ENCODE measurements at places on chromosomes 7 and 10.
A peak's percentile ranks its signal among the peaks of the same experiment; 100 is the strongest.

- DNase-seq, result no peak
Measured at GRCh38 chr10:34432589-34432988, 382.5 kb downstream of the PARD3 start.

DNA sequence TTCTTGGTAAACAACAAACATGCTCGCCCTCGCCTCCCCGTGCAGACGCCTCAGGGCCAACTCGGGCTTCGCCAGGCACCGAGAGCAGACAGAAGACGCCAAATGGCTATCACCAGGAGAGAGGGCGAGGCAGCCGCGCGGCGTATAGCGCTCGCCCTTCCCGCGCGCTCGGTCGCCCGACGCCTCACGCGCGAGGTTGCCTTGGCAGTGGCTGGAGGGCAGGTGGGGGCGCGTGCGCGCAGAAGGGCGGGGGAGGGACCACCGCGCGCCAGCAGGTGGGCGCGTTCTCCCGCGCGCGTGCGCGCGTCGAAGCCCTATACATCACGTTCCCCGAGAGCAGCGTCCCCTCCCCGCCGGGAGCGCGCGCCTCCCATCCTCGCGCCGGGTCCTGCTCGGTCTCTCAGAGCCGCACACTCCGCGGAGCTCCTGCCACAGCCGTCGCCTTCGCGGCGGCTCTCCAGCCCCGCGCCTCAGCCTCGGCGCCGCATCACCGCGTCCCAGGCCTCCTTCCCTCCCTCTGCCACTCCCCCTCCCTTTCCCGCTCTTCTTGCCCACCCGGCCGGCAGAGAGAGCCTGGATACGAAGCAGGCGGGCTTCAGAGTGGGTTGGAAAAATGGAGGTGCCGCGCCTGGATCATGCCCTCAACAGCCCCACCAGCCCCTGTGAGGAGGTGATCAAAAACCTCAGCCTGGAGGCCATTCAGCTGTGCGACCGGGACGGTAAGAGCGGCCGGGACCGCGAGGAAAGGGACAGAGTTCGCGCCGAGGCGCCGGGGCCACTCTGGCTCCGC lies at the start of gene PHYHIPL:
TSS of gene PHYHIPL (plus strand) at position 403 of the 790 bp plus-strand sequence. CDS start at position 614, 211 bp downstream.
- no peak for DNase-seq

GRCh38 chr7:82264783-82265305 lies 178.7 kb downstream of the CACNA2D1 start:
- DNase-seq, result no peak

DNA sequence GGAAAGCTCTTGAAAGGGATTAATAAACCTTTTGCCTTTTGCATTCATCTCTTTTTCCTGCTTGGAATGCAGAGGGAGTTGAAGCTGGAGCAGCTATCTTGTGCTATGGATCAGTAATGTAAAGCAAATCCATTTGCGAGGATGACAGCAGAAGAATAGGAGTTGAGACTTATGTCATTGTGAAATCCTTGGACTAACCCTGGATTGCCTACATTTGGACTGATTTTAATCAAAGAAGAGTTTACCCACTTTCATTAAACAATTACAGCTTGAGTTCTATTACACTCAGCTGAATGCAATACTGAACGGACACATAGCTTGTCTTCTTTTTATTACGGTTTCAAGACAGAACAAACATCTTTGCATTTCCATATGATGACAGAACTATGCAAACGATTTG lies 362.3 kb downstream of the PHF14 start:
- DNase-seq, result no peak

GRCh38 chr7:114409750-114410149 lies 4.9 kb upstream of the FOXP2 start:
- no peak for DNase-seq

- no peak for DNase-seq
Measured at GRCh38 chr7:4700577-4701235, 18.6 kb downstream of the FOXK1 start.

DNA sequence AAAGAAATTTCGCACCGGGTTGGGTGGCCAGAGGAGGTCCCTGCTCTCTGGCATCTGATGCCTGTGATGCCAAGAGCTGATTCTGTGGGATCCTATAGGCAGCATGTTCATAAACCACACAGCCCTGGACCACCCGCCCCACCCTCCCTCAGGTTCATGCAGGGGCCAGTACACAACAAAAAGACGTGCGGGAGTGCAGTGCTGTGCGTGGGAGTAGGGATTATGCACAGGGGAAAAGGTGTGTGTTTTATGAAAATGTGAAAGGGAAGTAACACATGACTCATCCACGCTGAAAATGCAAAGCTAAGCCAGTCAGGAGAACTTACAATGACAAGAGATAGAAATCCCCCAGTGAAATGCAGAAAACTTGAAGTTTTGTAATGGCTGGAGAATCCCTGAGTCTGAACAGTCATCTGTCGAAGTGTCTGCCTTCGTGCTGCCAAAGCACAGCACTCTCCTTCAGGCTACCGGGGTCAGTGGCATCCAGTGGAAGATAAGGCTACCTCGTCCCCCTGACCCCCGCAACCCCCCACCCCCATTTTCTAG lies 1.1 kb downstream of the KIAA1217 start:
- peak; percentile 49 for DNase-seq

GRCh38 chr7:146136357-146136875 lies 19.8 kb downstream of the CNTNAP2 start:
- DNase-seq, result no peak

- DNase-seq, result peak; percentile 42
Measured at GRCh38 chr7:26188206-26188956, 12.2 kb downstream of the HNRNPA2B1 start.

DNA sequence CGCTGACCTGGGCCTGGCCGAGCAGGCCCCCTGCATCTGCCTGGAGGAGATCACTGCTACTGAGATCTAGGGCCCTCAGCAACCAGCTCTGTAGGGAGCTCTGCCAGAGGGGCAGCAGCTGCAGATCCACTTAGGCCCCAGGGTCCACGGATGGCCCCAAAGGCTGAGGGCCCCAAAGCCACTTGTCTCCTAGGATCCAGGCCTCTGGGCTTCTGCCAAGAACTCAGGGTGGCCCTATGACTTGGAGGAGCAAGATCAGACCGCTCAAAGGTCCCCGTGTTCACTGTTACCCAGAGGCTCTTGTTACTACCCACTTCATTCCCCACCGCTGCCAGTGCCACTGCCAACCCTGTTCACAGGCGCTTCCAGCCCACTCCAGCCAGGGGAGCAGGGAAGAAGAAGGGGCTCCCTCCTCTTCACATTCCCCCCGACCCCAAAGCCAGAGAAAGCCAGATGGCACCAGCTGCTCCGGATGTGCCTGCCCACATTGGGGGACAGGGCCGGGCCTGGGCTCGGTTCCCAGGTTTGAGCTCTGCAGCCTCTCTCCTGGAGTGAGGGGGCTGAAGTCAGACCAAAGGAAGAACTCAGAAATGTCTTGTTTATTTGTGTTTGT lies 7.6 kb downstream of the LZTS2 start:
- no peak for DNase-seq

DNA sequence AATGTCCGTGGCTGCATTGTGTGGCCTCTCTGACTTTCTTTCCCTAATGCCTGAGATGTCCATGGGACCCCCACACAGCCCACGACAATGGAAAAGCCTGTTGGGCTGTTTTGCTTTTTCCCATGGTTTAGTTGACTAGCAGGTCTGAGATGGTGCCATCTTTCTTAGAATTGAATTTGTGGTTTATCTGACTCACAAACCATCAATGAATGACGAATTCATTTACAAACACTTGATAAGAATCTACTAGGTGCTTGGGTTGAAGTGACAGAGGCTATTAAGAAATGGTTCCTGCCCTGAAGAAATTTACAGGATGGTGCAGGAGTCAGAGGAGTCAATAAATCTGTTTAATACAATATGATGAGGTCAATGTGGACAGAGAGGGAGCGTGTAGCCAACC lies 75.4 kb downstream of the OTUD1 start:
- DNase-seq, result no peak

DNA sequence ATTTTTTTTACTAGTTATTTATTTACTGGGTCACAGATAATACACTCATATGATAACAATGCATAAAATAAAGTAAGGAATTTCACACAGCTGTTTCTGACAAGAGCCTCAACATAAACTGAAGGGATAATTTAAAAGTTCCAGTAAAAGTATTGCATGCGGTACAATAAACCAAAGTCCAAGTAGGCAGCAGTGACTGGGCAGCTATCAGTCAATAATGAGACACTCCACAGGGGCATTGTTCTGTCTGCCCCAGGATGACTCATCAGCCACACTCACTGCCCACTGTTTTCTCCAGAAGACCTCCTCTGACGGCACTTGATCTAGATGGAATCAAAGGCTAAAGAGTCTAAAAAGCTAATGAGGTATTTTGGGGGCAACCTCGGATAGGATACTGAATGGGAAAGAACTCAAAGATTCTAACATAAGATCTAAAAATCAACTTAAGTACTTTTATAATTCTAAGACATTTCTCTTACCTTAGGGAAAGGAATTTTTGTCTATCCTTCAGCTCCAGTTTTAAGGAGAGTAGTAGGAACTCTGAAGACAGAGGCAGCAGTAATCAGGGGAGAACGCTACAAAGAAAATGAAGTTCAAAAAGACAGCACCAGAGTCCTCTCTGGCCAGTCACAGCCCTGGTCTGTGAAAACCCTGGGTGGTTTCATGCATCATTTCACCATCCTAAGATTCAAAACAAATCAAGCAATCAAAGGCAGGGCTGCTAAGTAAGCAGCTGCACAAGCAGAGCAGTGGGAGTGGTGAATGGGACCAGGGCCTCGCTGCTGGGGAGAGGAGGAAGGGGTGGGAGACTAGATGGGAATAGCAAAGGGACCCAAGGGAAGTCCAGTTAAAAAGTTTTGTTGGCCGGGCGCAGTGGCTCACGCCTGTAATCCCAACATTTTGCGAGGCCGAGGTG lies 175.1 kb downstream of the AVL9 start:
- DNase-seq, result no peak

DNA sequence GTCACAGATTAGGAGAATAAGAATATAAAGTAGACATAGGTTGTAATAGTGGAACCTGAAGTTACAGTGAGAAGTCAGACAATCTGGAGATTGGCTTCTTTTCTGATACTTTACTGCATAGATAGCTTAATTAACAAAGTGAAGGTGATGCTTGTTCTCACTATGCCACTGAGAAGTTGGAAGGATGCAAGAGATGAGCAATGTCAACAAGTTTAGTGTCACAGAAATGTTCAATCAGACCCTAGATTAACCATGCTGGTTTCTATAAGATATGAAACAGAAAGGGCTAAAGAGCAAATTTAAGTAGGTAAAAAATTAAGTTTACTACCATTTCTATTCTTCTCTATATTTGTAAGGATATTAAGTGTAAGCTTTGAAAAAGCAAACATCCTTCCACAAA lies 838.6 kb upstream of the SORCS1 start:
- DNase-seq, result no peak

DNA sequence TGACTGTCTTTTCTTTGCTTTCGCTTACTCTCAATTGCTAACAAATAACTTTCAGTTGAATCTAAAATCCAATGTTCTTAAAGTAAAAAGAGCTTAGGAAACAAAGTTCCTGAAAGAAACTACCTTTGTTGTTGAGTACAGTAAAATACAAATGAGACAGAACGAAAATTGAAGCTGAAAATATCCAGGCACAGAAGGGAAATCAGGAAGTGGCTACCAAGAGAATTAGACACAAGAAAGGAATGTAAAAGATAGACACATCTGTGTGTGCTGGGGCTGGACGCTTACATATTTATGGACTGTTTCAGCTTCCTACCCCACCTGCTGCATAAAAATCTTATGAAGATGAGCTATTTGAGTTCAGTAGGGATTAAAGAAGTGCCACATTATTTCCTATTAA lies 161.7 kb upstream of the PLXDC2 start:
- no peak for DNase-seq

DNA sequence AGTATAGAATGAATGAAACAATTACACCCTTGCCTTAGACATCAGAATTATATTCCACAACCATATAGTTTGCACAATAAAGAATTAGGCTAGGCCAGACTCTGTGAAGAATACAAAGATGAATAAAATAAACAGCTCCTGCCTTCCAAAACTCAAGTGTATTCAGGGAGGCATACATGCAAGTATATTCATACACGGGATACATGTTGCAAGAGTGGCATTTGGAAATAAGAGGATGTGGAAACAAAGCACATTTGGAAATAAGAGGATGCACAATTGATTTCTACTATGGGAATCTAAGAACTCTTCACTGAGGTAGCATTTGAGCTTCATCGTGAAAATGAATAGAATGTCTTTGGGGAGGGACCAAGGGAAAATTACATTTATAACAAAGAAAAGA lies 27.0 kb upstream of the TMEM26 start:
- no peak for DNase-seq

GRCh38 chr10:125415006-125415633 lies 254.8 kb upstream of the CTBP2 start:
- no peak for DNase-seq

DNA sequence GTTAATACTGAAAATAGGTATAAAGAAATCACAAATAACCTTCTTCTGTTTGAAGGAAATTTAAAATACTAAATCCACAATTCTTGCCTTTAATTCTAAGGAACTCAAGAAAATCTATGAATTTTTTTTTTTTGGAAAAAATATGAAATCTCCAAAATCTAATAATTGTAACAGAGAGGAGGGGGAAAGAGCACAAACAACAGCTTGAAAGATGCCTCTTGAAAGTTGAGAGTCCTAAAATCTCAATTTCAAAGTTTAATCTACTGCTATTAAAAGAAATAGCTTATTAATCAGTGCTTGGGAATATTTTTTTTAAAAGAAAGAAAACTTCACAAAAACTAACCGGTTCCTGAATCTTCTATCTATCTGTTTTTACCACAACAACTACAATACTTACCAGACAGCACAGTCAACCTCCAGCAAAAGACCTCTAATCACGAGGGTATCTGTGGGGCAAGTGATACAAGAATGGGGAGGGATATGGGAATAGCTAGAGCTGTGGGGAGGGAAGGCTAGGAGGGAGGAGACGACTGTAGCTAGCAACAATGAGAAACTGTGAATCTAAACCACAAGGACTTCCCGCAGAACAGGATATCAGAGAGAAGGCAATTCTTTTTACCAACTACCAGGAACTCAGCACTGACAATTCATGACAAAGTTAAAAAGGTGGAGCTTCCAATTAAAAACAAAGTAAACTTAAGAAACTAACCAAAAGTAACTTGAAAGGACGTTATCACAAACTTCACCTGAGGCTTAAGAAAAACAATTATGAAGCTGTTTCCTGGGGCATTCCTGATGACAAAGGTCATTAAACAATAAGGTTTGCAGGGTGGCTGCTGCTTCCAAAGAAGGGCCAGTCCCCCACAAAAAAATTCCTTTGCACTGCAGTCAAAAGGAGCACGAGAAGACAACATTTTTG lies at the start of gene USP54:
TSS of gene USP54 (minus strand) at position 462 of the 919 bp plus-strand sequence. CDS start 15,684 bp downstream, outside the sequence.
- DNase-seq, result no peak

All from activated naive CD8-positive, alpha-beta T cell treated with anti-CD3 and anti-CD28 coated beads, Interleukin-2, amount 50 U/mL, for 24 hours (primary cell).